Fibroblast of gingiva (primary cell): ENCODE measurements at places on chromosomes 16 and 17.

GRCh38 chr17:47286198-47286914 is 32.7 kb downstream of the ITGB3 start:
- no peak for DNase-seq

DNA sequence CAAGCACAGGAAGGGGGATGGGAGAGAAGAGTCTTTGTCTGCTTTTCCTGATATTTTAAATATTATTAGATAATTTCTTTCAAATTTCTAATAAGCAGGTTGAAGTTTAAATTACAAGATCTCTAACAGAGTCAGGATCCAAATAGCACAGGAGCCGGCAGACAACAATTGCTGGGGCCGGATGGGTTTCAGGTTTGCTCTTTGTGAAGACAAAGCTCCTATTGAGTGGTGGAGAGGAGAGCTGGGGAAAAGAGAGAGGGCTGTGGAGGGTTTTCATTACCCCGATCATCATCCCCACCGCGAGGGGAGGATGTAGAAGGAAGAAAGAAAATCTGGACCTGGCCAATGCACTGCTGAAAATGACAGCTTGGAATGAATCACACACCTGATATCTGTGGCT is 197.3 kb downstream of the SOX9 start:
- no peak for DNase-seq

DNA sequence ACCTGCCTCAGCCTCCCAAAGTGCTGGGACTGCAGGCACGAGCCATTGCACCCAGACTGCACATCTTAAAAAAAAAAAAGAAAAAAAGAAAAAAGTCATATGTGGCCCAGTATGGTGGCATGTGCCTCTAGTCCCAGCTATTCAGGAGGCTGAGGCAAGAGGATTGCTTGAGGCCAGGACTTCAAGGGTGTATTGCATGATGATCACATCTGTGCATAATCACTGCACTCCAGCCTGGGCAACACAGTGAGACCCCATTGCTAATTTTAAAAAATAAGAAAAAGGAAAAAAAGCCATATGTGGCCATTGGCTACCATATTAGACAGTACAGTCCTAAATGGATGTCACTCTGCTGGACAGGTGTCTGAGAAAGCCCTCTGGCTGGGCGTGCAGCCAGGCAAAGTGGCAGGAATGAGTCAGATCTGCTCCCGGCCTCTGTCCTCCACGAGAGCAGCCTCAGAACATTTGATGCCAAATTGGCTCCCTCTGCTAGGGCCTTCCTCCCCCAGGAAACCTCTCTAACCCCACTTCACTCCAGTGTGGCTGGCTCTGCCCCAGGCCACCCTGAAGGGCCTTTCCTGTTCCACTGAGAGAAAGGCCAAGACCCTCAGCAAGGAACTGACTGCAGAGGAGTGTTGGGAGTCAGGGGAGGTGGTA is 14.7 kb downstream of the CA7 start:
- no peak for DNase-seq

GRCh38 chr17:28519236-28519635 is 13.1 kb downstream of the FOXN1 start:
- DNase-seq: no peak

DNA sequence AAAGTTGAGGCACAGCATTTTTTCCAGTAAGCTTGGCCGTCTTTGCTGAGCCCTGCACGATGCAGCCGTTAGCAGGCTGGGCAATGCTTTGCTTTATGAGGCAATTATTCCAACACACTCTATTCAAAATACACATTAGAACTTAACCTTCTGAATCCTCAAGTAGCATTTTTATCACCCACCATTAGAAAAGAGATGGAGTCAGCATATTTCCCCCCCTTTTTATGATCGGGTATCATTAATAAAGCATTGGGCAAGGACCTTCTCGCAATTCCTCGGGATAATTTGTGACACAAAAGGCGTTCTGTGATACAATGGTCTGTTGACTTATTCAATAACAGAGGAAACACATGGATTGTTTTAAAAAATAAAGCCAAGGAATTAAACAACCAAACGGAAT is 374.5 kb upstream of the RBFOX1 start:
- DNase-seq: no peak

DNA sequence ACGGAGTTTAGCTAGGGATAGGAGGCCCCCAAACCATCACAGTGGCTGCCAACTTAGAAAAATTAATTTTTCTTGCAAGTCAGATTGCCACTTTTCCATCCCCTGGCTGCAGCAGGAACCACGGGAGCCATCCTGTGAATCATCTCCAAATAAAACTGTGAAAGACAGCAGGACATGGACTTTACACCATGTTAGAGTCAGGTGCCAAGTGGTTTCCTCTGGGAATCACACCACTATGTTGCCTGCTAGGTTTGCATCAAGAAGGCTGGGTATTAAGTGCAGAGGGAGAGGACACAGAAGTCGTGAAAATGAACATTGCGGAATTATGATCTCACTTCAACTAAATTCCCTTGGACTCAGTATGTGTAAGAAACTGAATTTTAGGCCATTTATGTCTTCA is 471.3 kb upstream of the GOT2 start:
- DNase-seq: no peak

GRCh38 chr17:15496735-15497670 is 29.6 kb upstream of the CDRT4 start:
- DNase-seq: no peak

- no peak for DNase-seq
Observed at GRCh38 chr16:87463722-87464690, 28.8 kb downstream of the ZCCHC14 start.

DNA sequence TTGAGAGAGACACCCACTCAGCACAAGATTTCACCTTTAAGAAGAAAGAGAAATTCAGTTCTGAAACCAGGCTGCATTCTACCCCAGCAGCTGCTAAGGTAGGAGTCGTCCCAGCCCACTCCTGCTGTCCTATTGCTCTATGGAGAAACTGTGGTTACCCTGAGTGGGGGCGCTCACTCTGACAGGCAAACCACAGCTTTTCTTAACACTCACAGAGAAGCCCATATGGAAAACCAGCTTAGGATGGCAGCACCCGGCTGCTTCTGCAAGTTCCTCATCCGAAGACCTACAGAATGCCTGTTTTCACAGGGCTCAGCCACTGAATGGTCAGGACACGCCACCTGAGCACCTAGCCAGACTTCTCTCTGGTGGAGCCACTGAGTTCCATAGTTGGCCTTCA is 7.5 kb downstream of the ATP5PD start:
- DNase-seq: no peak

GRCh38 chr17:62663304-62663703 is 35.8 kb downstream of the MRC2 start:
- no peak for DNase-seq

DNA sequence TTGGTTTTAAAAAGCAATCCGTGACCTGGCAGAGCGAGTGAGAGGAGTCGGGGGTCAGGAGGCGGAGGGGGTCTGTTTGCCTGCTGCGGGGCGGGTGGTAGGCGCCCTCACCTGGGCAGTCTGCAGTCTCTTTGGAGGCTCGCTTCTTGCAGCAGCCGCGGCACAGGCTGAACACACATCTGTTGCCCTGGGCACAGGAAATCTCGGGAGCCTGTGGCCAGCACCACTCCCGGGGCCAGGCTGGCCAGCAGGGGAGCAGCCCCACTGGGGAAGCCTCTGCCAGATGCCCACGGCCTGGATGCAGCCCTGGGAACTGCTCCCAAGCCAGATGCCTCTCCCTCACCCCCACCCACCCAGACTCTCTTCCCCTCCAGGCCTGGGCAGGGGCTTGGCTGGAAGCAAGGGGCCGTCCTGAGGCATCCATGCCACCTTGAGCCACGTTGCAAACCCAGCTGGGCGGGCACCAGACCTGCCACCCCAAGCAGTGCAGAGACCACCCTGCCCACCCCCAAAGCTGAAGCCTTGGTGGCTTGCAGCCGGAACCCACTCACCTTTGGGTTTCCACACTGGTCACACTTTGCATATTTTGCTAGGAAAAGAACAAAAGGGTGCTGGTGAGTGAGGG is 6.6 kb downstream of the GPS1 start:
- DNase-seq: no peak

- DNase-seq: no peak
Observed at GRCh38 chr17:71118039-71118438, 948.7 kb downstream of the KCNJ2 start.

GRCh38 chr17:82490512-82491195 is 28.9 kb upstream of the FOXK2 start:
- DNase-seq: no peak
